ENCODE measurements at places on chromosomes 12 and 14. TPM values are rescaled to one million over a fixed set of nuclear protein-coding genes. Genes with fewer than 3 reads are reported as not detected.

The SOAT2 gene
- polyA plus RNA-seq = not detected

The PRH2 gene
- not detected for polyA plus RNA-seq

The TOMM20L gene
- polyA plus RNA-seq = not detected

The CBLN3 gene
- 1.6 TPM for polyA plus RNA-seq

The RGS6 gene
- not detected for polyA plus RNA-seq

The CEP170B gene
- polyA plus RNA-seq = 8.7 TPM

The OAS1 gene
- polyA plus RNA-seq = 88.3 TPM

DNA sequence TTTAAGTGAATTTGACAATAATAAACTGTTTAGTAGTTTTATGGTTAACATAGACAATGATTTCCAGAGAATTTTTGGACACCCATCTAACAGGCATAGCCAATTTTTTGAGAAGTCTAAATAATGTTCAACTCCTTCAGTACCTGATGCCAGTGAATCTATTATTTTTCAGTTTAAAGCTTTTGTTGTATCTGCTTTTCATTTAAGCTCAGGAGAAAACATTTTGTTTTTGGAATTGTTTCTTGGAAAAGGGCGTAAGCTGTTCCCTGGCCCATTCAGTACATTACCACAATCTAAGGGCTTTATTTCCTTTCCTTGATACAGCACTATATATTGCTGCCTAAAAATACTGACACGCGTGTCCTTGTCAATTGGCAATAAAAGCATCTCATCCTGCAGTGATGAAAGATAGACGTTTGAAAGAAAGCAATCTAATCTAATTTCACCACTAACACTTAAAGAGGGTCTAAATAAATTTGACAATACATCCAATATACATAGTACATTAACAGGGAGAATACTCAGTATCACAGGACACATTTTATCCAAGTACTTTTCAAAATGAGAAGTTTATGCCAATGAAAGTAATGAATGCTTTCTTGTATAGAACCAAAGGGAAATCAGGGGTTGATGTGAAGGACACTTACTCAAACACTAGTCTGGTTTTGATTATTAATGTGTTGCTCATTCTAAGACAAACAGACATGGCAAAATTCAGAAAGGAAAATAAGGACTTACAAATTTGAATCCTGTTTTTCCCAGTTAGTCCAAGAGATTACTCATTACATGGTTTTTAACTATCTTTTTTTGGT is 104.2 kb upstream of the LGR5 start:
- H3K27ac ChIP-seq = no peak overlapping the region
- H3K27me3 ChIP-seq = no peaks in the 10 kb centered on the region
- no peaks in the 10 kb centered on the region for H3K36me3 ChIP-seq
- no peak for DNase-seq

GRCh38 chr14:76430475-76430980 is 54.6 kb downstream of the ESRRB start:
- no peak for DNase-seq
- no peaks in the 10 kb centered on the region for H3K4me1 ChIP-seq
- no peaks in the 10 kb centered on the region for H3K36me3 ChIP-seq
- no peak overlapping the region for H3K27ac ChIP-seq
- no peaks in the 10 kb centered on the region for H3K27me3 ChIP-seq

DNA sequence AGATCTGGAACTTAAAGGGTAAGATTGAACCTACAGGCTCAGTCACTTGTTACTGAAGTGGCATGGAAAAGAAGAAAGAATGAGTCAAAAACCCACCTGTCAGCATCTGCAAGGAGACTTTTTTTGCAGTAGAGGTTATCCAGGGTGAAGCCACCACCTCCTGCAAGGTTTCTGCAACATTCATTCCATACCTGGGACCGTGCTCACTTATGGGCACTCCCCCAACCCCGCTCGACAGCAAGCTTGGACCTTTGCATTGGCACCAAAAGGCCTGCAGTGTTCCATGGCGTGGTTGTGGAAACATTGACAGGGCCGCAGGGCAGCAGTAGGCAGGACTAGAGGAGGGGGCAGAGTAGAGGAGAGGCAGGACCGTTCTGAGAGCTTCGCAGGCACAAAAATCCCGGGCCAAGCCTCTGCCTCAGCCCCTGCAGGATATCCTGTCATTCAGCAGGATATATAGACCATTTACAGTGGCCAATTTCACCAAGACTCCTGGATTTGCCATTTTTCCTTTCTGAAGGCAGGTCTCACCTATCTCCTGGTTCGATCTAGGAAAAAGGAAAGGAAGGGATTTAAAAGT is at the start of gene STAB2:
Gene STAB2 (plus strand): TSS at position 483 of the 580 bp plus-strand sequence. CDS start 204 bp downstream, outside the sequence.
- DNase-seq = no peak
- H3K27ac ChIP-seq = no peak within 1 kb of the TSS
- H3K4me3 ChIP-seq = no peak within 1 kb of the TSS
- H3K36me3 ChIP-seq = no peaks in the 10 kb centered on the region

GRCh38 chr12:50101663-50102062 is 2.1 kb upstream of the GPD1 start:
- H3K36me3 ChIP-seq = peaks cover 23% of the 10 kb centered on the region
- no peaks in the 10 kb centered on the region for H3K27me3 ChIP-seq
- no peak for DNase-seq
- H3K4me3 ChIP-seq = no peak overlapping the region

DNA sequence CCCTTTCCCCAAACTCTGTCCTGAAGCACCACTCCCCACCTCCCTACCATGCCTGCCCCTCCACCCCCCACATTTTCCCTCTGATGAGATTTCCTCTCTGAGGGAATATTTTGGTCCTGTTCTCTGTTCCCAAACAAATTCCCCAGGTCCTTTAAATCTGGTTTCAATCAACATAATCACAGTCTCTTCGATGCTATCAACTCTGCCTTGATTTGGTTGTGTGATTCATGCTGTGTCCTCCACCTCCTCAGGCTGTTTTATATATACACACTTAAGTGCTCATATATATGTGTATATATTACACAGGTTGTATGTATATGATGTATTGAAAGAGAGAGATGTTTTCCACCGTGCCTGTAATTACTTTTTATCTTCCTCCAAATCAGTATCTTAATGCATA is 36.0 kb downstream of the NTF3 start:
- H3K4me3 ChIP-seq = no peak overlapping the region
- no peak for DNase-seq
- peaks cover 4% of the 10 kb centered on the region for H3K4me1 ChIP-seq
- H3K27ac ChIP-seq = no peak overlapping the region

DNA sequence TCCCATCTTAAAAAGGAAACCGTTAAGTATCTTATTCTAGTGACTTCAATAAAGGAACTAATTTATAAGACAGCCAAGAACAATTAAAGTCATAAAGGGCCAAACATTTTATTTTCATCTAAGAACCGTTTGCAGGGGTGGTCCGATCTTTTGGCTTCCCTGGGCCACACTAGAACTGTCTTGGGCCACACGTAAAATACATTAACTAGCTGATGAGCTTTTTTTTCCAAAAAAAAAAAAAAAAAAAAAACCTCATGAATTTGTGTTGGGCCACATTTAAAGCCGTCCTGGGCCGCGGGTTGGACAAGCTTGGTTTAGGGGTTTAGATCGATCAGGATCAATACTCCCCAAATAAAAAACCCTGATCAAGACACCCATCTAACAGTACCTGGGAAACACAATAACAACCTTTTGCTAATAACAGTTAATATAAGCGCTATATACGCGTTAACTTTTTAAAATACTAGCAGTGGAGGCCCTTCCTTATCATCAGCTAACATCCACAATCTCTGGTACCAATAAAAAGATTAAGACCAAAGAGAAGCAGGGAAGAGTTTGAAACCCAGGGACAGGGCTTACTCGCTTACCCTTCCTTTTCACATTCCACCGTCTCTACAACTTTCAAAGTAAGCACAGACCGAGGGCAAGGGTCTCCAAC is 1.1 kb downstream of the NAP1L1 start:
- peak overlapping the region; percentile 81 for H3K4me3 ChIP-seq
- peaks cover 29% of the 10 kb centered on the region for H3K4me1 ChIP-seq
- peaks cover 2% of the 10 kb centered on the region for H3K36me3 ChIP-seq

- H3K36me3 ChIP-seq = no peaks in the 10 kb centered on the region
- no peak for DNase-seq
- no peak overlapping the region for H3K27ac ChIP-seq
- no peaks in the 10 kb centered on the region for H3K27me3 ChIP-seq
Measured at GRCh38 chr14:102805371-102805891, 28.2 kb downstream of the TRAF3 start.

GRCh38 chr14:55238019-55238680 is 33.1 kb upstream of the FBXO34 start:
- H3K36me3 ChIP-seq = no peaks in the 10 kb centered on the region
- DNase-seq = no peak
- peaks cover 7% of the 10 kb centered on the region for H3K27me3 ChIP-seq
- no peak overlapping the region for H3K4me3 ChIP-seq

DNA sequence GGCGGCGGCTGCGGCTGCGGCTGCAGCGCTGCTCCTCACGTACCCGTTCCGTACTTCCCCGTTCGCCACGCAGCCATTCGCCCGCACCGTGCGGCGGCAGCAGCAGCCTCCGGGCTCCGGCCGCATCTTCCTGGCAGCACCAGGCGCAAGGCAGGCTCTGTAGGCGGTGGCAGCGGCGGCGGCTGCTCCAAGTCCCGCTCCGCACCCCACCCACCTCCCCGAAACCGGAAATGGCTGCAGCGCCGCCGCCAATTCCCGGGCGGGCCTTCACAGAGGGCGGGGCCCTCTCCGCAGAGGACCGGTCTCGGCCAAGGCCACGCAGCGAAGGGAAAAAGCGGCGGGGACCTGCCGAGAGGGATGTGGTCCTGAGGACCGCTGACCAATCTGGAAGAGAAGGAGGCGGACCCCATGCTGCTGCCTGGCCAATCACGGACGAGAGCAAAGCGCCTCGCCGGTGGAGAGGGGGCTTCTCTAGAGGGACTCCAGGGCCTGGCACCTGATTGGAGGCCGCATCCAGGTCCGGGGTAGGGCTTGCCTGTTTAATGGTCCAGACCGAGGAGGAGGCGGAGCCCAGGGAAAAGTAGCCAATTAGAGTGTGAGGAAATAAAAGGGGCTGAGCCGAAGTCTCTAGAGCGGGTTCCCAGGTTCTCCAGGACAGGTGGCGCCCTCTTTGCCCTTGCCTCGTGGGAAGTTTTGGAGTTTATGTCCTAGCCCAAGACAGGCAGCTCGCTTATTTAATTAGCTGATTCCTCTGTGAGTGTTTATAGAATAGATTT is at the start of gene SPTLC2:
Gene SPTLC2 (minus strand): TSS at position 184 of the 776 bp plus-strand sequence. CDS start 58 bp downstream, at position 126.
- peaks cover 20% of the 10 kb centered on the region for H3K4me1 ChIP-seq
- peak within 1 kb of the TSS; percentile 95 for H3K4me3 ChIP-seq
- peak; percentile 96 for DNase-seq
- peak within 1 kb of the TSS; percentile 91 for H3K27ac ChIP-seq
- no peaks in the 10 kb centered on the region for H3K36me3 ChIP-seq

DNA sequence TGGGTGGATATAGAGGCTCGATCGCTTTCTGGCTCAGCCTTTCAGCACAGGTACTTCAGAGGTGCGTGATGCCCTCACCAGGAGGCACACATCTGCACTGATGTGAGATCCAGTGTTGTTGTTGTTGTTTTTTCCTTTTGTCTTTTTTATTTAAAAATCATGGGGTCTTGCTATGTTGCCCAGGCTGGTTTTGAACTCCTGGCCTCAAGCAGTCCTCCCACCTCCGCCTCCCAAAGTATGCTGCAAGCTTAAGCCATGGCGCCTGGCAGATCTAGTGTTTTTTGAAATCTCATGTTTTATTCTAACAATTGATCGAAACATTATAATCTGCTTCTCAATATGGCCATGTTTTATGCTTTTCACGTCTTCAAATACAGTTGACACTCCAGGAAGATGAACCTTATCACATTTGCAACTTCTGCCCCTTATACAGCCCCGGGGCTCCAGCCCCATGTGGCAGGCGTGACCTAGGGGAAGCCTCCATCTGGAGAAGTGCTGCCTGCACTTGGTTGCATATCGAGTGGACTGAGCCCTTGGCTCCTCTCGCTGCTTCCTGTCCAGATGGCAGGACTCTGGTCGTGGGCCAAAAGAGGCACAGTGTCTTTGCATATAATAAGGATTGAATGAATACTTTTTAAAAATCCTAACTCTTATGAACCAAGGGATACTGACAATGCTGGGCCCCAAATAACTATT is 71.7 kb downstream of the TRAF3 start:
- DNase-seq = no peak
- H3K27ac ChIP-seq = no peak overlapping the region
- no peak overlapping the region for H3K4me3 ChIP-seq

- no peak overlapping the region for H3K27ac ChIP-seq
- DNase-seq = no peak
- H3K4me1 ChIP-seq = no peaks in the 10 kb centered on the region
- no peak overlapping the region for H3K4me3 ChIP-seq
Measured at GRCh38 chr14:20002319-20002718, 356 bp downstream of the OR4Q2 start.

DNA sequence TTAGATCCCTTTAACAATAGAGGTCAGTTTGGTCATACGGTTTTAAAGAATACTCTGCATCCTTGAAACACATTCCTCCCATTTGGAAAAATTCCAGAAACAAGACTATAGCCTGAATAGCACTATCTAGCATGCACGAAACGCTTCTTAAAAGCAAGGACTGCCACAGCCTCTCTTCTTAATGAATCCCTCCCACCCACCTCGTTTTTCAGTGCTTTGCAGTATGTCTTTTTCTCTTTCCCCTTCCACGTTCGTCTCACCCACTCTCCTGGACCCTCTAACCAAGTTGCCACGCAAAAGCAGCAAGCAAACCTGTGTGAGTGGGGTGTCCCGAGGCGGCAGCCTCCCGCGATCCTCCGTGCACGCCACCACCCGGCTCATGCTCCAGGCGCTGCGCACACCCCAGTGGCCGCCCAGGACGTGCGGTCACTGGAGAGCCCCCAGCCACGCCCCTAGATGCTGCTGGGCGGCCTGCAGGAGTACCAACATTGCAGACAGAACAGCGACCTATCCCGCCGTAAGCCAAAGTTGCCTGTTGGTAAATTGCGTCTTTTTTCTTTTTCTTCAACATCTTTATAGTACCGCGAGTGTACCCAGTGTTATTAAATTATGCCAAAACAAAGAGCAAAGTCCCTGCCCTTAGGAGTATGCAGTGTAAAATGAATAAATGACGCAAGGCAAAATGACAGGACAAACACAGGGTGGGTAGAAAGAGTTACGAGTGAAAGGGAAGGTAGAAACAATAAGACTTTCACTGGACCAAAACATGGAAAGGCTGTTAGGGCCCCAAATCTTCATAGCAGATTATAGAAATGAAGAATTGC is at the start of gene SLC38A4:
Gene SLC38A4 (minus strand): TSS at position 407 of the 824 bp plus-strand sequence. CDS start 32,926 bp downstream, outside the sequence.
- peak within 1 kb of the TSS; percentile 44 for H3K4me3 ChIP-seq
- H3K27me3 ChIP-seq = no peaks in the 10 kb centered on the region
- peaks cover 15% of the 10 kb centered on the region for H3K4me1 ChIP-seq
- H3K36me3 ChIP-seq = no peaks in the 10 kb centered on the region

DNA sequence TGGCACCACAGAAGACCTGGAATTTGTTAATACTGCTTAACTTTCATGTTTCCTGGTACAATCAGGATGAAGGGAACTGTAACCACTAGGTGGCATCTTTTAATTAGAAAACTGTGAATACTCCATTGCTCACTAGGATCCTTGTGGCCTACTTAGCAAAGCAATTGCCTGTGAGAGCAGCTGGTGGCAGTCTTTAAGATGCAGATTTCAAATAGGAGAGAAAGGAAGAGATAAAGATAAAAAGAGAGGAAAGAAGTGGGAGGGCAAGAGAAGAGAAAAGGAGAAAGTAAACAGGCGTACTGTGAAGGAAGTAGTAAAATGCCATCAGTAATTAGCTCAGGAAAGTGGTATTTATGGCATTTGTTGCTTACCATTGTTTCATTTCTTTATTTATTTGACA is 114.5 kb downstream of the RAD51B start:
- no peaks in the 10 kb centered on the region for H3K36me3 ChIP-seq
- DNase-seq = peak; percentile 28
- no peak overlapping the region for H3K4me3 ChIP-seq
- H3K27ac ChIP-seq = no peak overlapping the region
- no peaks in the 10 kb centered on the region for H3K27me3 ChIP-seq

- H3K4me3 ChIP-seq = no peak overlapping the region
- peaks cover 26% of the 10 kb centered on the region for H3K4me1 ChIP-seq
- no peaks in the 10 kb centered on the region for H3K36me3 ChIP-seq
- DNase-seq = no peak
- no peaks in the 10 kb centered on the region for H3K27me3 ChIP-seq
Measured at GRCh38 chr14:32363761-32364160, 34.7 kb downstream of the AKAP6 start.
